Posterior cingulate gyrus (tissue), 11 donors: ENCODE measurements at places on chromosomes 3 and 15.

- DNase-seq = no peak
Measured at GRCh38 chr3:47227678-47228077, 54.9 kb downstream of the KIF9 start.

DNA sequence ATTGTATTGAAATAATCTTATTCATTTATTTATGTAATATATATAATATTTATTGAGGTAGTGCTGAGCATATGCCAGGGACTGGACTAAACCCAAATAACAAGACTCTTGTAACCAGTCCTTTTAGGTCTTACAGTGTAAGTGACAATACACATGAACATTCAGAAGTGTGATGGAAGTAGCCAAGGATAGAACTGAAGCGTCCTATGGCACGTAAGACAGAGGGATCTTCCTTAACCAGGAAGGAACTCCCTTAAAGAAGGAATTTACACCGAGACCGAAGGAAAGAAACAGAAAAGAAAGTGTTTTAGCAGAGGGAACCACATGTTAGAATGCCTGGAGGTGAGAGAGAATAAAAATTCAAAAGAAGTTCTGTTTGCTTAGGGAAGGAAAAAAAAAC, 23.6 kb upstream of the CLDN1 start:
- no peak for DNase-seq

- DNase-seq = no peak
Measured at GRCh38 chr15:39922462-39923092, 2.5 kb upstream of the GPR176 start.

DNA sequence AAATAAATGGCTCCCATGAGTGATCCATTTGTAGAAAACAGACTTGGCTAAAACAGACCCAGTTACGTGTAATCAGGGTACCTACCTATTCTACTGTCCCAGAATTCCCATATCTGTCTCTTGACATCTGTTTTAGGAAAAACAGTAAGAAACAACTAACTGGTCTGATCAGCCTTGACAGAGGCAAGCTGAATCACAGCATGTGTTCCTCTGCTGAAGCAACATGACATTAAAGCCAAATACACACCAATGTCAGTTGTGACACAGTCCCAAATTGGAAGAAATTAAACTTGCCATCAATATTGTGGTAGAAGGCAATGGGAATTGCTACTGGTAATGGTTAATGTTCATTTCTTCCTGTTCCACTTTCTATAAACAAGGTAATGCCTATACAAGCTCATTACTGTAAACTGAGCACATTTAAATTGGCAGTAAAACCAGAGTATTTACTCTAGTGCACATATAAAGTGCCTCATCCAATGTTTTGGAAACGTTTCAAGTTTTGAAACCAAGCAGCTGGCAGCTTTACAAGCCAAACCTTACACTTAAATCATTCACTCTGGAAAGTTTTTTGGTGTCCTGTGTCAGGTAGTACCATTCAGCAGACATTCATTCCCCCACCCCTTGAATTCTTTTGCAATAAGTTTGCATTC, 27.0 kb downstream of the ALDH1A2 start:
- no peak for DNase-seq

GRCh38 chr15:41025393-41025792, 72.1 kb downstream of the CHAC1 start:
- DNase-seq = no peak

- DNase-seq = no peak
Measured at GRCh38 chr15:85462029-85462428, 81.6 kb downstream of the AKAP13 start.

GRCh38 chr3:123296836-123297626, 95.3 kb downstream of the SEC22A start:
- DNase-seq = peak; percentile 43

DNA sequence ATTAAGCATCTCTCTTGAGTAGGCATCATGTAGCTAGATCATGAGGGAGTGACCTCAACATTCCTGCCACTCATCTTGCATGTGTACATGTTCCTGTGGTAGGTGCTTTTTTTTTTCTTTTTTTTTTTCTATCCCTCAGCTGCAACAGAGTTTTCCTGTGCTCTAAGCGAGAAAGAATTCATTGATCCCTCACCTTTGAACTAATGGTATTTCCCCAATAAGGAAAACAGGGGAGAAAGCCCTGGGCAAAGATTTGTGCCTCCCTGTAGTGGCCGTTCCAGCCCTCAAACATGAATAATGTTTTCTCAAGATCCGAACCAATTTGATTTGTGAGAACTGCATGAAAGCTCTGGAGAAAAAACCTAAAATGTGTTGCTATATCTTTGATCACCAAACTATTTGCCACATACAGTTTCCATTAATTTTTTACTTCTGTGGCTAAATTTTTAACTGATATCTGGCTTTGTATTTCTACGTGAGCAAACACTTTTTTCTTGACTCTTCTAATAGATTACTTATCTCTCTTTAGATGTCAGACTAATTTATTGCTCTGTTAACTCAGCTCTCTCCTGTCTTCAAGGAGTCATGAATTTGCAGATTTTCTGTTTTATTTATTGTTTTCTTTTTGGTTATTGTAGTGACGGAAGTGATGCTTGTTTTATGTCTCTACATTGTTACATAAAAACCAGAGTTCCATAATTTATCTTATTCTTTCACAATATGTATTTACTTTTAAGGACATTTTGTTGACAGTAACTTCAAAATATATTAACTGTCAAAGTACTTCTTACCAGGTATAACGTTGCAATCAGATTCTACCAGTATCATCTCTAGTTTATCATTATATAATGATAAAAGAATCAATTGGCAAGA, 1396.5 kb downstream of the OTOL1 start:
- no peak for DNase-seq

GRCh38 chr3:148727231-148727630, 29.5 kb downstream of the AGTR1 start:
- DNase-seq = peak; percentile 29

GRCh38 chr15:83846847-83847246, 192.9 kb downstream of the ADAMTSL3 start:
- DNase-seq = no peak

DNA sequence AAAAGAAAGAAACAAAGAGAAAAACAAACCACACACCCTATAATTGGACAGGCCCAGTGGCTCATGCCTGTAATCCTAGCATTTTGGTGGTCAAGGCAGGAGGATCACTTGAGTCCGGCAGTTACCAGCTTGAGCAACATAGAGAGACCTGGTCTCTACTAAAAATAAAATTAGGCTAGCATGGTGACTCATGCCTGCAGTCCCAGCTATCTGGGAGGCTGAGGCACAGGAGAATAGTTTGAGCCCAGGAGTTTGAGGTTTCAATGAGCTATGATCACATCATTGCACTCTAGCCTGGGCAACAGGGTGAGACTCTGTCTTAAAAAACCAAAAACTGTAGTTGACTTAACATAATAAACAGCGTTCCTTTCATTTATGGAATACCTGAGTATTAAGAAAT, 72.3 kb upstream of the ST3GAL6 start:
- no peak for DNase-seq

- DNase-seq = no peak
Measured at GRCh38 chr3:128182656-128183055, 29.4 kb downstream of the EEFSEC start.

DNA sequence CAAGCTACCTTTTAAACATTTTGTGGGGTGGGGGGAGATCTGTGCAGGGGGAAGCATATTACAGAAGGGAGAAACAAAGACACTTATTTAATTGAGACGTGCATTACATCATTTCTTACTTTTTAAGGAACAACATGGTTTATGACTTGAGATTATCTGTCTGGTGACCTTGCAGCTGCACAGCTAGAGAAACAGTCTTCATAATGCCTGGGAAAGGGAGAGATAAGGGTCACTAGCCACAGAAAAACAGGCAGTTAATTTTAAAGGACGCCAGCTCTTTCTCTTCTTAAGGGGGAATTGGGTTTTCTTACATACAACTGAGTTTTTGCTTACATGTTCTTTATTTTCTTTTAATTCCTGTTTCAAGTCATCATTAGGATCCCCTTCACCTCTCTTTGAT, 147.9 kb downstream of the SST start:
- no peak for DNase-seq

- DNase-seq = no peak
Measured at GRCh38 chr3:172161133-172161789, 121.9 kb downstream of the FNDC3B start.

DNA sequence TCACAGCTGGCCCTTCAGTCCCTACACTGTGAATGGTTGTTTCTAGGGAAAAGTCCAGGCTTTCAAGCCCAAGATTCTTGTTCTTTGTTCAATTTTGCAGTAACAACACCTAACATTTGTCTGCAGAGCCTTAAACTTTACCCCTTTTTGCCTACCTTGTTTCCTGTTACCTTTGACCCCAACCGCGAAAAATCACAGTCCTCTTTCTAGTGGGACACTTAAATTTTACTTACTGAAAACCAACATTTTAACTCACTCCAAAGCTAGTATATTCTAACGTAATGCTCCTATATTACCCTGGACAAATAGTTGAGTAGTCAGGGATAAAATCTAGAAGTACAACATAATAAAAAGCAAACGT, 649 bp upstream of the PIK3CB start:
- no peak for DNase-seq

GRCh38 chr3:22156868-22157267, 405.9 kb upstream of the ZNF385D start:
- no peak for DNase-seq

DNA sequence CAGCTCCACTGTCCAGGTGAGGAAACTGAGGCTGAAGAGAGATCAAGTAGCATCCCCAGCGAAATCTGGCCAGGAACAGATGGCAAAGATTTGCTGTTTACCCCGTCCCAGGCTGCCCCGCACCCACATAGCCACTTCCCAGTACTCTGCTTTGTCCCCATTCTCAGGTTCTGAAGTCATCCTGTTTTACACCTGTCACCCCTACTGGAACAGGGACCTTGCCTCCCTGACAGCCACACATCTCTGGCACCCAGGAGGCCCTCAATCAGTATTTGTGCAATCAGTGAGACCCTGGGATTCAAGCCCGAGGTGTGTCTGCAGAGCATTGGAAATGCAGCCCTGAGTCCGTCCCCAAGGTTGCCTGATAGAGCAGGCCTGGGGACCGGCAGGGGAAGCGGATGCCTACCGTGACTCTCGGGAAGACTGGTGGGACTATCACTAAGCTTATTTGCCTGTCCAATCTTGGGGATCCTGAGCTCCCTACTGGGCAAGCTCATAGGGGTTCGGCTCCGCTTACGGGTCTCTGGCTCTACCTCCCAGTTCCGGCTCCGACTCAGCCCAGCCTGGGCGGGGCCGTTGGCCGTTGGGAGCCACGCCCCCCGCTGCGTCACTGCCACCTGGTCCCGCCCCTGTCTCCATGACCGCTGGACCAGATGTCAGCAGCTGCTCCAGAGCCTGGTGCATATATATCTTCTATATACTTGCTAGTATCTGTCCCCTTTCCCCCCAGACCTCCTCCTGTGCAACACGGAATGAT, 17.5 kb upstream of the FANCD2 start:
- DNase-seq = peak; percentile 69

GRCh38 chr3:156218353-156218744, 98.0 kb downstream of the KCNAB1 start:
- no peak for DNase-seq

GRCh38 chr3:128307781-128308469, 154.6 kb downstream of the EEFSEC start:
- DNase-seq = no peak

DNA sequence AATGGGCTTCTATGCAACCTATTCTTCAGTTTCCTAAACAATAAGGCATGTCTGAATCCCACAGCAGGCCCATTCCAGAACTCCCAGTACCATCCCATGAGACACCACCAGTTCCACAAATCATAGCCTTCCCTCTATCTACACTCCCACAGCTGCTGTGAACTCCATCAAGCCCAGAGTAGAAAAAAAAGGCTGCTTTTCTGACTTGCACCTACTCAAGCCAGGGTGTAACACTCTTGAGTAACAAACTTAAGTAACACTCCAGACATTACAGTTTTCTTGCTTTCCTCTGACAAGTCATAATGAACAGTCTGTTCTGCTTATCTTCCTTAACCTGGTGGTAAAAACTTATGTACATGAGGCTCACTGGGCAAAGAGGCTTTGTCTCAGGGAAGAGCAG, 283.1 kb downstream of the NFKBIZ start:
- DNase-seq = no peak

DNA sequence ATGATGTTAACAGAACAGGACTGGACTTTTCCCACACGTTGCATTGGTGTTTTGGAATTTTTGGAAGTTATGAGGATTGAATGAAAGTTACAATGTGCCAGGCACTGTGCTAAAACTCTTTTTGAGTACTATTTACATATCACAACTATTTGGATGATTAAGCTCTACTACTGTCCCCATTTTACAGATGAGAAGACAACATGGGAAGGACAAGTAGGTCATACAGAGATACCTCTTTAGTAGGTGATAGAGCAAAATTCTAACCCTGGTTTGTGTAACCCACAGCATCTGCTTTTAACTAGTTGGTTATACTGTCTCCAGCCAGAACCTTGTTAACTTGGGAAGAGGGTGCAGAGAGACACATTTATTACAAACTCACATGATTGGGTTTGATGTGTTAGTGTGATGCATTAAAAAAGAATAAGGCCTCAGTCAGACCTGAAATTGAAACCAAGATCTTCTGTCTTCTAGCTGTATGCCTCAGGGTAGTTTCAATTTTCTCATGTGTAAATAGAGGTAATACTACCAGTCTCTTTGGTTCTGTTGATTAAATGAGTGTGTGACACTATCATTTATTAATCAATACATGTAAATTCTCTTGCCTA, 1.4 kb downstream of the NDUFB4 start:
- DNase-seq = no peak

- no peak for DNase-seq
Measured at GRCh38 chr15:101376615-101377395, 81.8 kb upstream of the SNRPA1 start.

DNA sequence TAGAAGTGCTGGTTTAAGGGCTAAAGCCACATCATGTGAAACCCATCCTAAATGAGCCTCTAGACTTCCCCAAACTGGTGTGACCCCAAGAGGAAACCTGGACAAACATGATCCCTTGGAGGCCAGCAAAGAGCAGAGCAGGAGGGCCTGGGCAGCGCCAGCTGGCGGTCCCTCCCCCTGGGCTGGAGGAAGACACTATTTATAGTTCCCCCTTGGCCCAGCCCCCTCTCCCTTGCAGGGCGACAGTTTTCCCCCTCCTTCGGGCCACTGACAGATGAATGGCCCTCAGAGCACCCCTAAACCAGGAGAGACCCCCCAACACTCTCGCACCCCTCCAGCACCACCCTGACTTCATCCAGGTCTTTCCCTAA, 2.9 kb downstream of the UCN2 start:
- no peak for DNase-seq

DNA sequence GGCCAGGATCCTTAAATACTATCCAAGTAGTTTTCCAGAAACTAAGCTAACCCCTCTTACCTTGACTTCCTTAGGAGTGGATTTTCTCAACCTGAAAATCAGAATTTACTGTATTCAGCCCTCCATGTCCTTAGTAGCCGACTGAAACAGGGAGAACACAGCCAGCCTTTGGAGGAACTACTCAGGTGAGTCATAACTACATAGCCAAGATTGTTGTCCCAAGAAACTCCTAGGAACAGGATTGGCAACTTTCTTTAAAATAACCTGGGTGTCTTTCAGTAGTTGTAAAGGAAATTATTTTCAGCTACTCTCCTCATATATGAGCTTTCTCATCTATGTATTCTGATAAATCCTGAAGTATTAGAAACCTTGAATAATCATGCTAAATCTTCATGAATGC, 22.3 kb downstream of the FANCD2OS start:
- no peak for DNase-seq

- DNase-seq = no peak
Measured at GRCh38 chr3:187770224-187770623, 25.0 kb upstream of the BCL6 start.
